ENCODE measurements at places on chromosomes 2 and 18.

- no peak for DNase-seq
Measured at GRCh38 chr2:75716406-75716805, 5.7 kb upstream of the GCFC2 start.

DNA sequence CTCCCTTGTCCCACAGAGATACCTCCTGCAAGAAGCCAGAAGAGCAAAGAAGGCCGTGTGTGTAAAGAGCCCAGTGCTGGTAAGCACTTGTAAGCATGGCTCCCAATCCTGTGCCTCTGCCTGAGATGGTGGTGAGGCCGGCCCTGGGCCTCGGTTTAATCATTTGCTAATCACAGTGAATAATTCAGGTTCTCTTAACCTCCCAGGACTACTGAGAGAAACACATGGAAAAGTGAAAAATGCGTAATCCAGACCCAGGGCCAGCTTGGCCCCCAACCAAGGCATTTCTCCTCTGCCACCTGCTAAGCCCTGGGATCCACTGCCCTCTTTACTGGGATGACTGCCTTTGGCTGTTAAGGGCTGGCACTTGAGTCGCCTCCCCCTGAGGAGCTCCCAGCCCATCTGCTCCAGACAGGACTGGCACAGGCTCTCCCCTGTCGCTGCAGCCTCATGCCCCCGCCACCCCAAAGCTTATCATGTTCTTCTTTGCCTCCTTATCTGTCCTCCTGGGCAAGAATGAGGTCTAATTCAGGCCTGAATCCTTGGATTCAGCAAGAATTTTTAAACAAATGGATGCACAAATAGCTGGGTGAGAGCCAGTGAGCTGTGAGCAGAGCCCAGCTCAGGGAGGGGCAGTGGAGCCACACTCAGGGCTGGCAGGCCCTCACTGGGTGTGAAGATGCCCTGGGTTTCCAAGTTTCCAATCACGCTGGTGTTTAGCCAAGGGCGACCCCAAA, 193.9 kb upstream of the HS6ST1 start:
- DNase-seq: no peak

- DNase-seq: no peak
Measured at GRCh38 chr2:105675841-105676240, 68.9 kb upstream of the NCK2 start.

GRCh38 chr2:25960920-25961319, 21.4 kb downstream of the KIF3C start:
- DNase-seq: no peak

GRCh38 chr18:23689616-23690504, 607 bp downstream of the LAMA3 start:
- DNase-seq: no peak

- DNase-seq: no peak
Measured at GRCh38 chr2:127054996-127055785, 51.8 kb downstream of the BIN1 start.

- DNase-seq: peak; percentile 92
Measured at GRCh38 chr2:75528221-75528977, 32.3 kb downstream of the EVA1A start.

DNA sequence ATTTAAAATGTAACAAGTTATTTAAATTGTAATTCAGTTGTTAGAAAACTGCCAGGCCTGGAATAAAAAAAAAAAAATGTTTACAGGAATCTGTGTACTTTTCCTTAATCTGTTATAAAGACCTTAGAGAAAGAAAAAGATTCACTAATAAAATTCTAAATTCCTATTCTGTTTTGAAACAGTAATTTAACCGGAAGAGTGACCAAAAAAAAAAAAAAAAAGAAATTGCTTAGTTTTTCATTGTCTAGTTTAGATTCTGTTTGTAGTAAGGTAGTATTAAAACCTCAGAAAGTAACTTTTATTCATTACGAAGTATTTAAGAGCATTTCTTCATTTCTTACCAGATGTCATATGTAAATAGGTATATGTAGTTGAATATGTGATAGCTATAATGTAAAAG, 2.5 kb downstream of the REL start:
- no peak for DNase-seq

- no peak for DNase-seq
Measured at GRCh38 chr2:100643467-100643866, 80.7 kb downstream of the PDCL3 start.

Data from NCI-H2081 (cell line).